ENCODE measurements at places on chromosomes 16 and 17.
A peak's percentile ranks its signal among the peaks of the same experiment; 100 is the strongest.

GRCh38 chr16:69747115-69747514 is 7.6 kb downstream of the NOB1 start:
- no peak for DNase-seq

- DNase-seq = no peak
Measured at GRCh38 chr16:88807626-88808453, 3.9 kb downstream of the APRT start.

GRCh38 chr16:1960665-1961630 is 1.6 kb downstream of the NDUFB10 start:
- DNase-seq = peak; percentile 50

GRCh38 chr17:63780507-63780906 is 6.5 kb downstream of the DDX42 start:
- DNase-seq = no peak
